ENCODE measurements at places on chromosomes 2 and 18. TPM values are rescaled to one million over a fixed set of nuclear protein-coding genes. Genes with fewer than 3 reads are reported as not detected.

- peak; percentile 66 for DNase-seq
Observed at GRCh38 chr18:48622911-48623431, 84.1 kb downstream of the CTIF start.

DNA sequence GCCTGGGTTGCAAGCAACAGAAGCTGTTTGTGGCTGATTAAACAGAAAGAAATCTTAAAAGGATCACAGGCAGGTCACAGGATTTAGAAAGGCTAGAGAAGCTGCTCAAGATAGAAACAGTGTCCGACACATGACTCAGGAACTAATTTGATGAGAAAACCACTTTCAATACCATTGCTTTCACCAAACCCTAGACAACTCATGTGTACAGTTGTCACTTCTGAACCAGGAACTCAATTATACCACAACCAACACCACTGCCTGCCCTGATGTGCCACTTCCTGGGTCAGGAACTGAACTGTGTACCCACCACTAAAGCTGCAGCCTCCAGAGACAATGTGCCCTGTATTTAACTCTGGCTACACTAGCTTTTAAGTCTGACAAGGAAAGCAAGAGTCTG is 56.0 kb downstream of the TMEM247 start:
- DNase-seq, result no peak

- DNase-seq, result peak; percentile 10
Observed at GRCh38 chr2:158004126-158004764, 97.4 kb upstream of the UPP2 start.

GRCh38 chr2:11753886-11754699 is 7.7 kb downstream of the LPIN1 start:
- DNase-seq, result peak; percentile 94

The MYOM1 gene
- 1.8 TPM for total RNA-seq

The HJURP gene
- 3.5 TPM for total RNA-seq

DNA sequence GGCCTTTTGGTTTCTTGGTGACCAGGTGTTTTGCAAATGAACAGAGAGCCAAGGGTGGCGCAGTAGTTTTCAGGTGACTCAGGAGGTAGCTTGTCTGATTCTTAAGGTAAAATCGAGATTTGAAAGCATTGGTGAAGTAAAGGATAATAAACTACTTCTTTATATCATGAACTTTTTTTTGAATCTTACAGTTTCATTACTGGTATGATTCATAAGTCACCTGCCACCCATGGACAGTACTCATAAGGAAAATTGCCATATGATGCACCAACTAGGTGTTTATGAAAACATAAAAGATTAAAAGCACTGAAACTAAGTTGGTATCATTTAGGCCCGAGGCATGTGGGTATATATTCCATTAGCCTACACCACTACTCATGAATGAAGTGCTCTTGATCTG is 84.1 kb upstream of the MGAT5 start:
- DNase-seq, result no peak

GRCh38 chr2:226791056-226791486 is 8.5 kb downstream of the IRS1 start:
- DNase-seq, result peak; percentile 90

Measured in osteoblast (primary cell).